ENCODE measurements at places on chromosomes 4 and X.

DNA sequence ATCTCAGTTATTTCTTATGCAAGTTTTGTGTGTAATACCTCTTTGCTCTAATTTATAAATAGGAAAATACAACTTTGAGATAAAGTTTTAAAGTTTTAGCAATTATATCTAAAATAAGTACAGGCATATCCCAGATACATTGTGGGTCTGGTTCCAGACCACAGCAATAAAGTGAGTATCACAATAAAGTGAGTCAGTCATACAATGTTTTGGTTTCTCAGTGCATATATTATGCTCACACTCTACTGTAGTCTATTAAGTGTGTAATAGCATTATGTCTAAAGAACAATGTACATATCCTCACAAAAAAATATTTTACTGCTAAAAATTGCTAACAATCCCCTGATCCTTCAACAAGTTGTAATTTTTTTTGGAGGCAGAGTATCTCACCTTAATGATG lies 49.2 kb downstream of the ANAPC10 start:
- no peak for DNase-seq

DNA sequence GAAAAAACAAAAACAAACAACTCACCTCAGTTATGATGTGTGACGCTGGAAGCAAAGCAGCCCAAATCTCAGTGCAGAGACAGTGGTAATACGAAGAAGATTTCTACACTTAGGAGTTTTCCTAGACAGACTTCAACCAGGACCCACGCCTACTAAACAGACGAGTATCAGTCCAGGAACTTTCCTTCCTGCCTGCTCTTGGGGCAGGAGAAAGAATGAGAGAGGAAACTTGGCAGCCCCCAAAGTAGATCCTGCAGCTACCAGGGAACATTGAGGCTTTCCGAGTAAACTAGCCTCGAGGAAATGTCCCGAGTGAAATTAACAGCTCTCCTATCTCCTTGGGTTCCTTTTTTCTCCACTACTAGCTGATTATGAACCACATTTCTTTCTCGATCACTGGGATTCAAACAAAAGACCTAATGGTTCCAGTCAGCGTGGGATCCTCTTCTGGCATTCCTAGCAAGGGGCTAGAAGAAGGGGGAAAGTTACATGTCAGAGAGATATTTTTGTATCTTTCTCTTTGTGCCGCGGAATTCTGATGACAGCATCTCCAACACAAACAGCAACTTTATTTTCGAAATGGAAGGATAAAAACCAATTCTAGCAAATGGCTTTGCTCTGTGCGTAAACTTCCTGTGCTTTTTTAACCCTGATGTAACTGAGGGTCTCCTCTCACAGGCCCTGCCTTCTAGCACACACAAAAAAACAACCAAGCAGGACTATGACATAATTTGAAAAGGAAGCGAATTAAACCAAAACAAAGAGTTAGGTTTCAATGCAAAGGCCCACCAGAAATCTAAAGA lies 53.2 kb downstream of the PPM1K start:
- no peak for DNase-seq

DNA sequence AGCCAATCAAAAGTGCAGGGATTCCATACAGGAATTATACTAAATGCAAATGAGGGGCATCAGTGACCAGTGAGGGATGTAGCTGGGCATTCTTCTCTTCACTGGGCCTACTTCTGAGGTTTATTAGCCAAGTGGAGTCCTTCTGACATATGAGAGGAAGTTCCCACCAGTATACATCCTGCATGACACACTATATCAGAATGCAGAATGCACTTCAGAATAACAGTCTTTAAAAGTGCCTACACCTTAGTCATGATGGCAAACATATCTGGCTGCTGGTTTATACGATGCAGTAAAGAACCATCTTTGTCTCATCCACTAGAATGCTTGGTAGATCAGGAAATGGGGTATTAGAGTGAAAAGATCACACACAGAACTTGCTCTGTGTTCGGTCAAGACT lies 180.3 kb upstream of the PPARGC1A start:
- no peak for DNase-seq

DNA sequence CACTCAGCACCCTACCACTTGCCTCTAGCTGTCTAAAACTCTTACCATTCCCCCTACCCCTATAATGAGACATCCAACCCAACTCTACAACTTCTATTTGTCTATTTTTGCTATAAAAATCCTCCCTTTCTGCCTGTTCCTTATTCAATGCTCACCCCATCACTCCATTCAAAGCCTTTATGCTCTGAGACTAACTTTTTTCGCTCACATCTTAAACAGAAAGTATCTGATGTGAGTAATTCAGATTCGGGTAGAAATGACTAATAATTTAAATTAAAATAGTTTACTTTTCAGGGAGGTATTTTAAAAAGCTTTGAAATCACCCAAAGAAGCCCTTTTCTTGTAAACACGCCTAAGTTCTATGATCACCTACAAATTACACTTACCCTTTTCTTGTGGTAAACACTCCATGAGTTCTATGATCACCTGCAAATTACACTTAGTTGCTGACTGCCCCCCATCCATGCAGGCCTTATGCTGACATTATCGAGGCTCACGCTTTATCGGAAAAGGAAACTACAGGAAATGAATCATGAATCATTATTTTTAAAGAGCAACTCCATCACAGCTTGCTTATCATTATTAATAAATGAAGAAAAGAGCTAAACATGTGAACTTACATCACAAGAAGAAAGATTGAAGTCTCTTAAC lies 168.7 kb upstream of the PPP1R2C start:
- no peak for DNase-seq

DNA sequence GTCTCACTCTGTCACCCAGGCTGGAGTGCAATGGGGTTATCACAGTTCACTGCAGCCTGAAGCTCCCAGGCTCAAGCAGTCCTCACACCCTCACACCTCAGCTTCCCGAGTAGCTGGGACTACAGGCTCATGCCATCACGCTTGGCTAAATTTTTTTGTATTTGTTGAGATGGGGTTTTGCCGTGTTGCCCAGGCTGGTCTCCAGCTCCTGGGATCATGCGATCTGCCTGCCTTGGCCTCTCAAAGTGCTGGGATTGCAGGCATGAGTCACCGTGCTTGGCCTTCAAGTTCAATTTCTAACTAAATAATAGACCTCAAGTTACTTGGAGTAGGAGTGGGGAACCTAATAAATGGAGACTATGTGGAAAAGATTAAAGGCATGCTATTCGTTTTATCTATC lies 48.9 kb downstream of the MND1 start:
- DNase-seq = no peak

DNA sequence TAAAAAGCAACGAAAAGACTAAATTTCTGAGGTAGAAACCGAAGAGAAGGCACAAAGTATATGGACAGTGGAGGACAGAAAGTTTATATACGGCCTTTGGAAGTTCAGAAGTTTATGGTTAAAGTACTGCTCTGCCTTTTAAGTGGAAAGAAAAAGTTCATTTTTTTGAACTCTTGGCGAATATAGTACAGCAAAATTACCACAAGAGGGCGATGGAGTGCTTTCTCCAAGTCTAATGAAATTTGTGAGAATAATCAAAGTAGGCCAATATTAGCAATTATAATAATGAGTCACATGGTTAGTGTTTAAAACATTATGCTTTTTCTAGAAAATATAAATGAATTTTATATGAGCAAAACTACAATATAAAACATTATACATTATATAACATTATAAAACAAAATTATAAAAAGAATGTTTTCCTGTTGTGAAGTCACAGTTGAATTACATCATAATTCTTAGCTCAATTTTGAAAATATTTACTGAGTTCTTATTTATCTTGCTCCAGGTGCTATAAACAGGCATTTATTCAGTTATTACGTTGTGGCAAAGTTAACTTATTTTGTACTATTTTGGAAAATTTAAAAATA lies 136.2 kb upstream of the BMPR1B start:
- DNase-seq = no peak

- no peak for DNase-seq
These were observed 50.9 kb upstream of the CPLX1 start for GRCh38 chr4:876780-877179.

DNA sequence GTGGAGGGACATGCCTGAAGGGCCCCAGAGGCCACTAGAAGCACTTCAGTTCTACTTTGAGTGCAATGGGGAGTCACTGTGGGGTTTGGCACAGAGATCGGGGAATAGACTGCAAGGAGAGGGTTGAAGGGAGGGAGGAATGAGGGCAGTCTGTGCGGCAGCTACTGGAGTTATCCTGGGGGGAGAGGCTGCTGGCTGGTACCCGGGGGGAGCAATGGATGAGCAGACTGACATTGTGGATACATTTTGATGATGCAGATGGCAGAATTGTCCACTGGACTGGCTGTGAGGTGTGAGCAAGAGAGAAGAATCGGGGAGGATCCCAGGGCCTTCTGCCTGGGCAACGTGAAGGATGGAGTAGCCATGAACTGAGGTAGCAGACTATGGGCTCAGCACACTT lies 2.8 kb upstream of the MAMLD1 start:
- DNase-seq = no peak

GRCh38 chrX:23103546-23103945 lies 103.8 kb downstream of the DDX53 start:
- no peak for DNase-seq
